Cortex of kidney (tissue), 1 donor: ENCODE measurements at places on chromosomes 5 and 9.

- no peak for DNase-seq
Measured at GRCh38 chr9:115135821-115136778, 18.1 kb upstream of the TNC start.

DNA sequence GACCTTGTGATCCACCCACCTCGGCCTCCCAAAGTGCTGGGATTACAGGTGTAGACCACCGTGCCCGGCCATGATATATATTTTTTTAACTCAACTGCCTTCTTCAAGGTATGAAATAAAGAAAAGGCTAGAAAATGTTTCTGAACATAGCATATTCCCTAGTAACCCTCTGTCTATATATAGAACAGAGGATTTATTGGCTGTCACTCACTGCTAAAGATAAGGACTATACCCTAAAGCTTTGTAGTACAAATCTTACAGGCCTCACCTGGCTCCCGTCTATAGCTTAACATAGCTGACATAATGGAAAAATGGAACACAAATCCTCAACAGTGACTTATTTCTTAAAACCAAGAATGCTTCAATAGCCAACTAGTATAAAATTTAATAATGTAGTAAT lies 14.2 kb downstream of the SGTB start:
- no peak for DNase-seq

- no peak for DNase-seq
Measured at GRCh38 chr9:91059713-91060112, 258.1 kb downstream of the SYK start.

DNA sequence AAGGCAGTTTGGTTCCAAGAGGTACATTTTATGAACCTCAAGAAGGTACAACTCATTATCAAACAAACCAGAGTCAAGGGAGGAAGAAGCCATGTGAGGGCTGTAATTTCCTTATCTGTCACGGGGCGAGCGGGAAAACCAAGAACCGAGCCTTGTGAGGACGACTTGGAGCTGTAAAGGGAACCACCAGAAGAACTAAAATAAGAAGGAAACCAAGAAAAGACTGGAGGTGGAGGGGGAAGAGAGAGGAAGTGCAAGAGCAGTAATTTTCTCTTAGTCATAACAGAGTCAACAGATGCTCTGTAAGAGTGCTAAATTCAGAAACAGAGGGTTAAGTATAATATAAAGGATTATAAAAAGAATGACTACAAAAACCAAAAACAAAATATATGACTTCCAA lies 127.1 kb downstream of the DIRAS2 start:
- no peak for DNase-seq

GRCh38 chr5:142934051-142934762 lies 164.0 kb downstream of the ARHGAP26 start:
- DNase-seq: no peak

DNA sequence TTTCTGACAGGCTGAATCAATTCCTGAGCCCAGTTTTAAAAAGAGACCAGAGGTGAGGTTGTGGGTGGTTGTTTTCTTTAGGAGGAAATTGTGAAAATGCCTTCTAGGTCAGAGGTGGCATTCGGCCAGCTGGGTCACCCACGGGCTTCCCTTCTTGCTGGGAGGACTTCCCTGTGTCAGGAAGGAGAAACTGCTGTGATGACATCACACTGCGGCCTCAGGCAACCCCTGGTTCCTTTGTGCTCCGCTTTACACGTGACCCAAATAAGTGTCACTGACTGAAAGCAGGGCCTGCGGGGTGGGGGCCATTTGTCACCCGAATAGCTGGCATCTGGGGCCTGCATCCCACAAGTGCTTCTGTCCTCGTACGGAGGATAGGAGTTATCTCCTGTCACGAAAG lies 39.7 kb downstream of the FABP6 start:
- DNase-seq: no peak

- no peak for DNase-seq
Measured at GRCh38 chr5:173501922-173502321, 114.5 kb downstream of the BOD1 start.

DNA sequence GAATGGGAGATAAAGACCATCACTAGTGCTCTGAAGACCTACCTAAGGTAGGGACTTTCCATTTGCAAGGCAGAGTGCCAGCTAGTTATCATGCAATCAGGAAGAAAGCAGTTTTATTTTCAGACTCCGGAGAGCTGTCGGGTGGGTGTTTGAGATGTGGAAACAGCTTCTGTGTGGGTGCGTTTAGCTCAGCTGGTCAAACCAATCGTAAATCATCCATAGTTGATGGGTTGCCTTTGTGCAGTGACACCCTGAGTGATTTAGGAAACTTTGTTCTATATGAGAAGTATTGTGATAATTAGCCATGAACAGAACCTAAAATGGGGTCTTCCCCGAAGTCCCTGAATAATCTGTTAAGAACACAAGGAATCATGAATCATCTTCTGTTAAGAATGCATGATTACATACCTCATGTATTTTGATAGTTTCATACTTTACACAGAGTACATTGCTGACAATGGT lies 284.3 kb downstream of the ARHGAP26 start:
- DNase-seq: no peak

GRCh38 chr5:170694911-170695310 lies 88.6 kb upstream of the GABRP start:
- no peak for DNase-seq

- no peak for DNase-seq
Measured at GRCh38 chr5:45694255-45694814, 1.8 kb downstream of the HCN1 start.

- no peak for DNase-seq
Measured at GRCh38 chr5:136132087-136132486, 558 bp upstream of the SMAD5 start.

GRCh38 chr5:169307646-169308045 lies 6.7 kb upstream of the SLIT3 start:
- no peak for DNase-seq

DNA sequence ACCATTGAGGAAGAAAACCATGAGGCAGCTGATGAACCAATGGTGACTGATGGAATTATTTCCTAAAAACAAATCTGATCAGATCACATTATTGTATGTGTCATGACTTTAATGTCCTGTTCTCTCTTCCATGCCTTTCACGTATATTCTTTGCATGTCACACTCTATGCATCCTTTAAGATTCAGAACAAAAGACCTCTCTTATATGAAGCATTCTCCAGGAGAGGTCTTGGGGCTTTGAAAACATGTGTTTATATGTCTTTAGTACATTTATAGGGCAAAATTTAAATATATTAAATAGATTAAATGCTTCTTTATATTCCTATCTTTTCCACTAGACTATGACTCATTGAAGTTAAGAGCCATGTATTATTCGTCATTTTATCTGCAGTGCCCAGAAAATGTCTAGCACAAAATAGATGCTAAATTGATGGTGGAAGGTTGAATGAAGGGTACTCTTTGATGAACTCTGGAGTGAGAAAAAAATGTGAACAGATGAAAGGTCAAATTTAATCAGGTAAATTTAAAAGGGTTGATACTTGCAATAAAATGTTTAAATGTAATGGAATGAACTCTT lies 196.3 kb downstream of the PSAT1 start:
- DNase-seq: no peak

DNA sequence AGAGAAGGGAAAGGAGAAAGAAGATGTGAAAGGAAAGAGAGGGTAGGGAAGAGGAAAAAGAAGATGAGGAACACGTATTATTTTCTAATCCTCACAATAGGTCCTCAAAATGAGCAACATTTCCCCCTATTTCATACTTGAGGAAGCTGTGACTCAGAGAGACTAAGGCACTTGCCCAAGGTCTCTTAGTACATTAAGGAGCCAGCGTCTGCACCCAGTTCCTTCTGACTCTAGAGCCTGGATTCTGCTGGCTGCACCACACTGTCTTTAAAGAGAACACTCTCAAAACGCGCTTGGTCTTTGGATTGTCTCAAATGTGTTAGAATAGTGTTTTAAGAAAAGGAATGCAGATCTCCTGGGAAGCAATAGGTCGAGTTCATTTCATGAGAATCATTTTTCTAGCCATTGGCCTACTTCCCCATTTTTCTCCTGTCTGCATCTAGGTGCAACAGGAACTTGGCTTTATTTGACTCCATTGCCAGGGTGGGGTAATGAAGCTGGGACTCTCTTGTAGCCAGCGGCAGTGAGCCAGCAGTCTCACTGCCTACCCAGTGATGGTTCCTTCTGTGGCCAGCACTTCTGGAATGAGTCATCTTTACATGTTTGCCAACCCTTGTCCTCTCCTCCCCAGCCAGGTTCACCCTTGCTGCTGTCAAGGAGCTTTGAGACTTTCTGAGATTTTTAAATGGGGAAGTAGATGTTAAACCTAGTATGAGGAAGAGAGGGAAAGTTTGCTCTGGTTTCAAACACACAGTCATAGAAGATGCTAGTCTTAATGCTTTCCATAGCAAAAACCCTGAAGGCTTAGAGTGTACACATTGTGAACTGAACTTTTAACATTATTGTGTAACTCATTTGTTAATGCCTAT lies 82.7 kb downstream of the DOCK8 start:
- no peak for DNase-seq

GRCh38 chr9:31023847-31024246 lies 1360.6 kb upstream of the ACO1 start:
- DNase-seq: no peak

- no peak for DNase-seq
Measured at GRCh38 chr5:1762121-1762882, 37.3 kb downstream of the MRPL36 start.

GRCh38 chr5:107415762-107416161 lies 255.0 kb downstream of the EFNA5 start:
- DNase-seq: no peak

GRCh38 chr5:122790354-122791103 lies 15.6 kb downstream of the SNX2 start:
- DNase-seq: no peak

- no peak for DNase-seq
Measured at GRCh38 chr5:72301557-72301956, 18.5 kb downstream of the MRPS27 start.

DNA sequence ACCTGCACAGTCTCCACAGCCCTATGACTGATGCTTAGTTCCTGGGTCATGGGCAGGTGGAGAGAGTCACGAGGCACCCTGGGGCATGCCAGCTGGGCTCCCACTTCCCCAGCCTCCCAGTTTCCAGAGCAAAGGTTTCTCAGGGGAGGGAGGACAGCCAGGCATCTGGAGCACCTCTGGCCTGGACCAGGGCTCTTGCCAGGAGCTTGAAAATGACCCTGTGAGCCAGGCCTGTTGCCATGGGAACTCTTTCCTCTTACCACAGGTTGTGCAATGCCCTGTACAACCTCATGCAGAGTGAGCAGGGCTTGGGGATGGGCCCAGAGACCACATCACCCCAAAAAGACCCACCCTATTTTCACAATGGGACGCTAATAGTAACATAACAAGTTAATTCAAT lies 113.1 kb downstream of the PSD2 start:
- no peak for DNase-seq

DNA sequence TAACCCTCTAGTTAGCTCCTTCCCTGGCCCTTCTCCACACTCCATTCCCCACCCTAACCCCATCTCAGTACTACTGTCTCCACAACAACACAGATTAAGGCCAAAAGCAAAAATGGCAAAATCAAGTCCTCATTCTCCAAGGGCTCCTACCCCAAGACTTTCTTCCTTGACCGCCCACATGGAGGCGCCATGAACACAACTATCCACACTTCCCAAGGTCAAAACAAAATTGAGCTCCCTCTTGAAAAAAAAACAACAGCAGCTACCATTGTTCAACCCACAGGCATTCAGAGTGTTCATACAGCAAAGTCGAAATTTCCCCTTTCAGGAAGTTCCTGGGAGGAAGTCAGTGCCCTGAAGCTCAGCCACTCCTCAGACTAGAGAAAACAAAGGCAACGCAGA lies 54.4 kb downstream of the GNAQ start:
- no peak for DNase-seq

DNA sequence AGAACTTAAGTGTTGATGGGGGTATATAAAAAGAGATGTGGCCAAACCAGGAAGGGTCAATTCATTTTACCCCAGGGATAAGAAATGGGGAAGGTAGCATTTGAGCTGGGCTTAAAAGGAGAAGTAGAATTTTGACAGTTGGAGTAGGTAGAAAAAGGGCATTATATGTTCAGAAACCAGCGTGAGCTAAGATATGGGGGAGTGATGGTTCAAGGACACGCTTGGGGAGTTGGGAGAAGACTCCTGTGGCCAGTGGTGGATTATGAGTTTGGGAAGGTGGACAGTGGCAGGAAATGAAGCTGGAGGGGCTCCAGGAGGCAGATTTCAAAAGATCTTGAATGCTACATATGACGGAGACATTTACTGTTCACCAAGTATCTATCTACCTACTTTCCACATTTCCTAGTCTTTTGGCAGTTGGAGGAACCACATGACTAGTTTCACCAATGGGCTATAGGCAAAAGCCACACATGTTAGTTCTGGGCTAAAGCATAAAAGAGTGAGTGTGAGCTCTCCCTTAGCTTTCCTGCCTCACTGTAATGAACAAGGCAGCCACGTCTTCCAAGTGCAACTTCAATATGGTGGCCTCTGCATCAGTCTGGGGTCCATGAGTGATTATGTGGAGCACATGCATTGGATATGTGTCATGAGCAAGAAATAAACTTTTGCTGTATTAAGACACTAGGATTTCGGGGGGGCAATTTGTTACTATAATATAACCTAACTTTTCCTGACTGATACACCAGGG lies 15.7 kb upstream of the GSN start:
- no peak for DNase-seq

DNA sequence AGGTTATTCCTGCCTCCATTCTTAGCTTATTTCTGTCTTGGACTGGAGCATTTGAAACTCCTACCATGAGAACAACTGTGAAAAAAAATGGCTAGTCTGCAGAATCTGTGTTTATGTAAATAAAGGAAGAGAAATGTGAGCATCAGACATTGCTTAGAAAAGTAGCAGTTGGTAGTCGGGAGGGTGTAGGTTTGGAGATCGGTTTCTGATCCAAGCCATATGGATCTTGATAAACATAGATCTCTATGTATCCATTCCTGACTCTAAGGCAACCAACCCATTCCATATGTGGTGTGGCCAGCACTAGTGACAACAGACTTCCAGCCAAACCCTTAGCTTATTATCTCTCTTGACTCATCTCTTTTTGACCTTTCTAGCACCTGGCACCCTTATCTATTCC lies 127.1 kb downstream of the NMUR2 start:
- no peak for DNase-seq

- DNase-seq: no peak
Measured at GRCh38 chr5:87300744-87301143, 33.1 kb downstream of the RASA1 start.

DNA sequence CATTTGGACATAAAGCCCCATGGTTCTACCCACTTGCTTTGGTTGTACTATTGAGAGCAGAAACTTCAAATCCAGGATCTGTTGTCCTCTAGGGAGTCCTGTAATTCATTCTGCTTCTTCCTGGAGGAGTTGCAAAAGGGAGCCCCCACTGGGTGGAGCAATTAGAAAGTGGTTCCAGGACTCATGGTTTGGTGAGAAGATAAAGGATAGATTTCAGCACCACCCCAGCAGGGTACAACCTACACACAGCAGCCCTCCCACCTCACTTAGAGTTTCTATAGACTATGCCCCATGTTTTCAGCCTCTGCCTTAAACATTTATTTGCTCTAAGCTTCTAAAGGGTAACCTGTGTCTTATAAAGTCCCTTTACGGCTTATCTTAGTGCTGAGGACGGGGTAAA lies 112.6 kb upstream of the ARRDC3 start:
- no peak for DNase-seq

GRCh38 chr5:173662581-173663351 lies 46.3 kb upstream of the BOD1 start:
- DNase-seq: no peak

GRCh38 chr5:51691538-51692079 lies 308.4 kb downstream of the ISL1 start:
- no peak for DNase-seq

- no peak for DNase-seq
Measured at GRCh38 chr5:53089481-53089991, 20.0 kb downstream of the MOCS2 start.

GRCh38 chr5:54090495-54091120 lies 219.8 kb downstream of the ARL15 start:
- no peak for DNase-seq
